ENCODE measurements at places on chromosomes 16 and 17. TPM values are rescaled to one million over a fixed set of nuclear protein-coding genes. Genes with fewer than 3 reads are reported as not detected.

GRCh38 chr17:77719806-77720205 is 238.7 kb upstream of the TNRC6C start:
- no peak overlapping the region for H3K4me3 ChIP-seq
- peaks cover 6% of the 10 kb centered on the region for H3K27me3 ChIP-seq
- no peaks in the 10 kb centered on the region for H3K36me3 ChIP-seq
- DNase-seq: no peak
- H3K4me1 ChIP-seq: no peaks in the 10 kb centered on the region

DNA sequence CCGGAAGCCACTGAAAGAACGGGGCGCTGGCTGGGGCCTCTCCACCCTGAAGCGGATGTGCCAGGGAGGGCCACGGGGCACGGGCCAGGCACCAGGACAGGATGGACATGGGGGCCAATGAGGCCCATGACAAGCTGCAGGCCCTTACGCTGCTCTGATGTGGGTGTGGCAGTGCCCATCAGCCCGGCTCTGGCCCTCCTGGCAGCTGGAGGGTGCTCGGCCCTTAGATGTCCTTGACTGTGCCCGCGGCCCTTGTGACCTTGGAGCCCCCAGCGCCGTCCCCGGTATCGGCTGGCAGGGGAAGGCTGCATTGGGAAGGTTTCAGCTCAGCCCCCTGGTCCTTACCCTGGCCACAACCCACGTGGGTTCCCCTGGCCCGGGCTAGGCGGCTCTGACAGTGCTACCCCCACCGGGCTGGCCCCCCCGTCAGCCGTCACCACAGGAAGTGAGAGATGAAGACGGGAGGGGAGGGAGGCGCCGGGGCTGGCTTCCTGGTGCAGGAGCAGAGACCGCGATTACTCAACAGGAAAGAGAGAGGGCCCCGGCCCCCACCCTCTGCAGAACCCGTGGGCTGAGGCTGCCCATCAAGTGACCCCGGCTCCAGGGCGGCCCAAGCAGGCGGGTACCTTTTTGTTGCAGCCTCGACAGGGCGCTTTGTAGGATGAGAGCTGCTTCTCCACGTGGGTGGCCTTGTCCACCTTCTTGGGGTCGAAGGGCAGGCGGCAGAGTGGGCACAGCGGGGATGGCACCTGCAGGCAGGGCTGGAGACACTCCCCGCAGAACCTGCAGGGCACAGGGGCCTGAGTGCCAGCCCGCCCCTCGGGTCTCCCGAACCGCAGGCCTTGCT is 5.3 kb downstream of the RNF166 start:
- no peaks in the 10 kb centered on the region for H3K27me3 ChIP-seq
- no peak overlapping the region for H3K4me3 ChIP-seq
- peaks cover 32% of the 10 kb centered on the region for H3K4me1 ChIP-seq
- peak overlapping the region; percentile 60 for H3K27ac ChIP-seq
- H3K36me3 ChIP-seq: no peaks in the 10 kb centered on the region
- peak; percentile 84 for DNase-seq

SLC4A1 gene
- total RNA-seq: not detected

GRCh38 chr16:67191411-67191994 is 452 bp upstream of the E2F4 start:
- H3K27me3 ChIP-seq: no peaks in the 10 kb centered on the region
- H3K36me3 ChIP-seq: peaks cover 26% of the 10 kb centered on the region
- H3K4me1 ChIP-seq: peaks cover 15% of the 10 kb centered on the region
- no peak for DNase-seq
- no peak overlapping the region for H3K27ac ChIP-seq

GRCh38 chr16:87493608-87494280 is 920 bp upstream of the ZCCHC14 start:
- H3K4me3 ChIP-seq: no peak overlapping the region
- peaks cover 26% of the 10 kb centered on the region for H3K4me1 ChIP-seq
- no peaks in the 10 kb centered on the region for H3K27me3 ChIP-seq
- H3K27ac ChIP-seq: no peak overlapping the region
- no peaks in the 10 kb centered on the region for H3K36me3 ChIP-seq
- DNase-seq: peak; percentile 18

DNA sequence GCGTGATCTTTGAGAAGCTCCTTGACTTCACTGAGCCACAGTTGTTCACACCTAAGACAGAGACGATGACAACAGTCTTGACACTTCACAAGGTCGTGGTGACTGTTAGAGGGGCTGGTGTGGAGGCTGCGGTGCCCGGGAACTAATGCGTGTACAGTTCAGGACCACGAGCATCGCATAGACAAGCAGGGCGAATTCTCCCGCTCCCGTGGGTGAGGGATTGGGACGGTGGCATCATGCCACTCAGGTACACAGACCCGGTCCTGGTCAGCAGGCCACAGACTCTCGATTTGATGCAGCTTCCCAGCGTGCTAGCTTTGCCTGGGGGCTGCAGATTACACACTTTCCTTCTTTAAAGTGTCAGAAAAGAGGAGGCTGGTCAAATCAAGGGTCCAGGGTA is 24.7 kb downstream of the CEP295NL start:
- H3K4me3 ChIP-seq: no peak overlapping the region
- H3K27ac ChIP-seq: peak overlapping the region; percentile 3
- H3K4me1 ChIP-seq: peaks cover 50% of the 10 kb centered on the region
- H3K27me3 ChIP-seq: no peaks in the 10 kb centered on the region

GRCh38 chr16:54488729-54489128 is 202.1 kb upstream of the IRX3 start:
- no peak overlapping the region for H3K4me3 ChIP-seq
- no peaks in the 10 kb centered on the region for H3K27me3 ChIP-seq
- H3K4me1 ChIP-seq: peaks cover 6% of the 10 kb centered on the region
- no peak overlapping the region for H3K27ac ChIP-seq

- H3K36me3 ChIP-seq: peaks cover 9% of the 10 kb centered on the region
- no peaks in the 10 kb centered on the region for H3K27me3 ChIP-seq
- no peak for DNase-seq
Measured at GRCh38 chr17:61744252-61744651, 119.1 kb downstream of the BRIP1 start.

DNA sequence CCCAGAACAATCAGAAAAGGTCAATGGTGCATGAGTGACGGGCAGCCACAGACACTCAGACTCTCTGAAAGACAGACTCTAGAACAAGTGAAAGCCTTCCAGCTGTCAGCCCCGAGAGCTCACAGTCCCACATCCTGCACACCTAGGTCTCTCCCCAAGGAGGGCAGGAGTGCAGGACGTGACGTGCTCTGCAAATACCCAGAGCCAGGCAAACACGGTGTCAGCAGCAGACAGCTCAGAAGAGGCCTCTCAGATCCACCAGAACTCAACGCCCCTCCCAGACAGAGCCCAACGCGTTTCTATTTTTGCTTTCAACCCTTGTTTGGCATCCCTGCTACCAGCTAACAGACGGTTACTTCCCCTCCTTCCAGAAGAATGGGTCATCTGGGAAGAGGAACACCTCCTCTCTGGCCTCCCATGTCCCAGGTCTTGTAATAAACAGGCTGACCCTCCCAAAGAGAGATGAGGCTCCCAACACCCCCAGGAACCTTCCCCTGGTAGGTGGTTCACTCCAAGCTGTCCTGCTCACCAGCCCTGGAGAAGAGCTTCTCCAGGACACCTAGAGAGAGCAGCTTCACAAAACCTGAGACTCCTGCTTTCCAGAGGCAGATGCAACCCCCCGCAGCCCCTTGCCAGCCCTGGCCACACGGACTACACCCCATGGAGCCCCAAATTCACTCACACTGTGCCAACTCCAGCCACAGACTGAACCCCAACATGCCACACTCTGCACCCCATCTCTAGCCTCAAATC is 7.6 kb downstream of the PITPNM3 start:
- H3K27me3 ChIP-seq: peaks cover 22% of the 10 kb centered on the region
- H3K36me3 ChIP-seq: no peaks in the 10 kb centered on the region
- H3K4me3 ChIP-seq: no peak overlapping the region
- no peak for DNase-seq

DNA sequence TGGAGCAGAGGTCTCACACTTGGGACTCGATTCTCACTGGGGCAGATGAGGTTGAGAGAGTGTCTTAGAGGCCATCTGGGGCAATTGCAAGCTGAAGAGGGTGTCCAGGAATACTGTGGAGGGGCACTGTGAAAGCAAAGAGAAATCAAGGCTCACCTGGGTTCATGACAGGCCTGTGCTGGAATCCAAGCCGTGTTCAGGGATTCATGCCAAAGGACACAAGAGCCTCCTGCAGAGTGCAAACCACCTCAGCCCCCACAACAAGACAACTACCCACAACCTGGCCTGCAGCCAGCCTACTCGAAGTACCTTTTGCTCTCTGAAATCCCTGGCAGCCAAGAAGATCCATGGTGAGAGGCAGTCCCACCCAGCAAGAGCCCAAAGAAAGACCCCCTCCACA is 2334.2 kb downstream of the TP53TG3F start:
- no peak overlapping the region for H3K4me3 ChIP-seq
- no peaks in the 10 kb centered on the region for H3K27me3 ChIP-seq
- H3K27ac ChIP-seq: no peak overlapping the region
- DNase-seq: no peak
- H3K4me1 ChIP-seq: no peaks in the 10 kb centered on the region

- H3K36me3 ChIP-seq: peaks cover 20% of the 10 kb centered on the region
- H3K27ac ChIP-seq: peak overlapping the region; percentile 81
- H3K27me3 ChIP-seq: no peaks in the 10 kb centered on the region
- H3K4me3 ChIP-seq: peak overlapping the region; percentile 86
Measured at GRCh38 chr17:7393613-7394451, 493 bp downstream of the PLSCR3 start.

DNA sequence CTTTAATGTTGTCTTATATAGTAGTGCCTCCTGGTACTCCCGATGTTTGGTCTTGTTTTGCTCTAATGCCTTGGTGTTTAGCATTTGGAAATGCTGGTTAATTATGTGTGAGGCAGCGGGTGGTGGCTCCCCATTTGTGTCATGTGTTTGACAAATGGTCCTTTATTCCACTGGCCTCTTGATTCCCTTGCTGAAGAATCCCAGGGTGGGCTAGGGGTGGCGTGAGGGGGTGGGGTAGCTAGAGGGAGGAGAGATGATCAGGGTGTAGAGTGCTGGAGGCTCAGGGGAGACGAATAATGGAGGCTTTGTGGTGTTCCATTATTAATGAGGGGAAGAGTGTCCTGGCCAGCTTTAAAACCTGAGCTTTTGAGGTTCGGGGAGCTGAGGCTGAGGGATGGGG is 5.4 kb downstream of the DYNLL2 start:
- H3K27ac ChIP-seq: no peak overlapping the region
- DNase-seq: no peak
- H3K36me3 ChIP-seq: peaks cover 31% of the 10 kb centered on the region

- peak overlapping the region; percentile 36 for H3K27ac ChIP-seq
- H3K27me3 ChIP-seq: no peaks in the 10 kb centered on the region
- H3K4me1 ChIP-seq: peaks cover 33% of the 10 kb centered on the region
- no peaks in the 10 kb centered on the region for H3K36me3 ChIP-seq
- peak; percentile 41 for DNase-seq
Measured at GRCh38 chr17:38867179-38867967, 2.5 kb upstream of the LASP1 start.

GRCh38 chr16:15599303-15600070 is 43.5 kb downstream of the MARF1 start:
- no peaks in the 10 kb centered on the region for H3K4me1 ChIP-seq
- no peak for DNase-seq
- H3K36me3 ChIP-seq: peaks cover 48% of the 10 kb centered on the region
- H3K27me3 ChIP-seq: no peaks in the 10 kb centered on the region
- H3K4me3 ChIP-seq: no peak overlapping the region

DNA sequence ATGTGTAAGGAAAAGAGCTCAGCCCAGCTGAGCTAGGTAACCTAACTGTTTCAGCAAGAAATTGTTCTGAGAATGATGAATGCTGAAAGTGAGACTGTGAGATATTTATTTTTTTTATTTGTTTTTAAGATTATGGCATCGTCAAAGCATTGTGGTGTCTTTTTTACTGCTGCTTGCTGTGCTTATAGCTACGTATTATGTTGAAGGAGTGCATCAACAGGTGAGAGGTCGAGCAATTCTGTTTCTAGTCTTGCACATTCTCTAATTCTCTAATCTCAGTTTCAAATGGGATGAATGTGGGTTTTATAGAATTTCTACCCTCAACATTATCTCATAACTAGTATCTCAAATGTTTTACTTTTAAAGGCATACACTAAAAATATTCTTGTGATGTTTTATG is 29.9 kb downstream of the VMP1 start:
- no peak overlapping the region for H3K4me3 ChIP-seq
- peaks cover 18% of the 10 kb centered on the region for H3K36me3 ChIP-seq
- no peaks in the 10 kb centered on the region for H3K4me1 ChIP-seq

- no peaks in the 10 kb centered on the region for H3K27me3 ChIP-seq
- H3K27ac ChIP-seq: no peak overlapping the region
- H3K4me1 ChIP-seq: no peaks in the 10 kb centered on the region
- no peak for DNase-seq
- H3K4me3 ChIP-seq: no peak overlapping the region
- peaks cover 26% of the 10 kb centered on the region for H3K36me3 ChIP-seq
Measured at GRCh38 chr17:80364091-80364691, 50.8 kb upstream of the ENDOV start.

DNA sequence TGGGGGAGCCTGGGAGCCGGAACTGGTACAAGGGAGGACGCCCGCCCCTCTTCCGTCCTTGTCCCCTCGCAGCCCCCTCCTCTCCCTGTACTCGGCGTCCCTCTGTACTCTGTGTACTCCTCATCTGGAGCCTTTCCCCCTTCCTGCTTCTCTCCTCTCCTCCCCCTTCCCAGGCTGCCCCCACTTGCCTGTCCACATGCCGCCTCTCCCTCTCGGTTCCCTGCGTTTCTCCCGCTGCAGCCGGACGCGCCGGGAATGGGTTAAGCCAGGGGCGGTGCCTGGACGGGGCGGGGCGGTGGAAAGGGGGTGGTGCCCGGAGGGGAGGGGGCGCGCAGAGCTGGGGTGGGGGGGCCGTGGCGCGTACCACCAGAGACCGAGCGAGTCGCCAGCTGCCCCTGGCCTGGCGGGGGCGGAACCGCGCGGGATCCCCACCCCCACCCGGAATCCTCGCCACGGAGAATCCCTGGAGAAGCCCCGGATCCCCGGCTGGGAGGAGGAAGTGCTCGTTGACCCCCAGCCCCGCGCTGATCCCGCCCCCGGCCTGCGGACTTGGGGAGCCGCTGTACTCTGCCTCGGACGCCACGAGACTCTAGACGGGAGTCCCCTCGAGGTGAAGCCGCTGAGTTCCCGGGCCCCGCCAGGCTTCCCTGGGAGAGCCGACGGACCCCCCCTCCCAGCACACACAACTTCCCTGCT is 22.6 kb downstream of the GJD3 start:
- H3K27me3 ChIP-seq: no peaks in the 10 kb centered on the region
- peak overlapping the region; percentile 63 for H3K4me3 ChIP-seq
- peak overlapping the region; percentile 76 for H3K27ac ChIP-seq
- DNase-seq: peak; percentile 55
- H3K36me3 ChIP-seq: peaks cover 4% of the 10 kb centered on the region

- H3K27ac ChIP-seq: no peak overlapping the region
- no peaks in the 10 kb centered on the region for H3K36me3 ChIP-seq
- H3K4me1 ChIP-seq: no peaks in the 10 kb centered on the region
Measured at GRCh38 chr16:76837872-76838271, 353.1 kb upstream of the MON1B start.
